Fibroblast of gingiva (primary cell): ENCODE measurements at places on chromosomes 2 and 18.

DNA sequence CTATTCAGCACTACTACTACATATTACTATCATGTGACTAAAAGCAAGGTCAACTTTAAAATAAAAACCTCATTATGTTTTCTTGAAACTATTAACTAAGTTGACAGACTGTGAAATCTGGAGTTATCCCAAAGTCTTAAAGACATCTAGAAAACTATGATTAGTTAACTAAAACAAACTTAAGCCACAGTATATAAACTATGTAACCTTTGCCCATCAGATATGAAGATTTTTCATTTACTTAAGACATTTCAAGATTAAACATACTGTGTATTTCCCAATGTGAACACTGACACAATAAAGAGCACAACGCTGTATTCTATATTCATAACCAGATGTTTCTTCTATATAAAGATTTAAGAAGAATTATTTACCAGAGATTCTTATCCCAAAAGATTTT lies 33.5 kb upstream of the CACNB4 start:
- no peak for DNase-seq

GRCh38 chr18:13544953-13545352 lies 181.4 kb downstream of the FAM210A start:
- no peak for DNase-seq

GRCh38 chr2:9333591-9334171 lies 89.6 kb downstream of the ITGB1BP1 start:
- DNase-seq = peak; percentile 72

DNA sequence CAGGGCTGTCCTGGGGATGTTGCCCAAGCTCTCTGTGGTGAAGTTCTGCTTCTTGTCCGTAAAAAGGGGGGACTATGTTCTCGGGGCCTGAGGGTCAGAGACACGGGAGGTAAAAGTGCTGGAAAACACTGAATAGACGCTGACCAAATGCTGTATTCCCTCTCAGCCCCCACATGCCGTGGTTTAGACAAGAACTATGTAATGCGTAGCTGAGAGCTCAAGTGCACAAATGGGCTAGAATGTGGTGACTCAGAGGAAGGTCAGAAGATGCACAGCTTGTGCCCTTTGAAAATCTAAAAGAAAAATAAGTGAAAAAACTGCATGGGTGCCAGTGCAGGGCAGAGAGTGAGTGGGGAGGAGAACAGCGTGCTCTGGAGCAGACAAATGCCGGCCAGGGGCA lies 80.3 kb upstream of the MAP4K4 start:
- DNase-seq = peak; percentile 45

DNA sequence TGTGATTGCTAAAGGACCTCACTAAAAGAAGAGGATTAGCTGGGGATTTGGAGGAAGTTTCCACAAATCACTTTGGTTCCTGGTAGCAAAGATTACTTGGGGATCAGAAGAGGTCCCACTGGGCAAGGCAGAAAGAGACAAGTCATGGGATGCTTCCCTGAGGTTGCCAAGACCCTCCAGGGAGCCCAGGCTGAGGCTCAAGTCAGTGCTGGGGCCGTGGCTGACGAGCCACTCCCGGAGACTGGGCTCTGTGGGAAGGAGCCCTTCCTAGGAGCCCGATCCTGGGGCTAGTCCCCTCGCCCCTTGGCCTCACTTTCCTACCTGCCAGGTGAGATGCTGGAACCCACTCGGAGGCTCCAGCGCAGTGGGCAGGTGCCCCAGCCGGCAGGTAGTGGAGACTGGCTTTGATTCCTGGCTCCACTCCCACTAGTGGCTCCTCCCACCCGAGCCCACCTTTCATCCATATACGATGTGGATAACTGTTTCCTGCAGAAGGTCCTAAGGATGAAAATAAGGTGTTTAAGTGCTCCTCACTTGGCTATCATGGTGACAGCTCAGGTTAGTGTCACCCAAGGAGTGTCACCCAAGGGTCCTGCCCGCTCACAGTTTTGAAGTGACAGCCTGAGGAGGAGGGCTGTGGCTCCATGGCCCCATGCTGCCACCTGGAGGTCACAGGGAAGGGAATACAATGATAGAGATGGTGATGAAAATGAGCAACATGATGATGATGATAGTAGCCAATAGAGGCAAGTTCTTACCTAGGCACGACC lies 100.5 kb downstream of the CAPN13 start:
- peak; percentile 37 for DNase-seq

- no peak for DNase-seq
Observed at GRCh38 chr2:79547568-79547967, 34.7 kb downstream of the CTNNA2 start.

- DNase-seq = peak; percentile 95
Observed at GRCh38 chr2:197453914-197454398, 604 bp downstream of the COQ10B start.

DNA sequence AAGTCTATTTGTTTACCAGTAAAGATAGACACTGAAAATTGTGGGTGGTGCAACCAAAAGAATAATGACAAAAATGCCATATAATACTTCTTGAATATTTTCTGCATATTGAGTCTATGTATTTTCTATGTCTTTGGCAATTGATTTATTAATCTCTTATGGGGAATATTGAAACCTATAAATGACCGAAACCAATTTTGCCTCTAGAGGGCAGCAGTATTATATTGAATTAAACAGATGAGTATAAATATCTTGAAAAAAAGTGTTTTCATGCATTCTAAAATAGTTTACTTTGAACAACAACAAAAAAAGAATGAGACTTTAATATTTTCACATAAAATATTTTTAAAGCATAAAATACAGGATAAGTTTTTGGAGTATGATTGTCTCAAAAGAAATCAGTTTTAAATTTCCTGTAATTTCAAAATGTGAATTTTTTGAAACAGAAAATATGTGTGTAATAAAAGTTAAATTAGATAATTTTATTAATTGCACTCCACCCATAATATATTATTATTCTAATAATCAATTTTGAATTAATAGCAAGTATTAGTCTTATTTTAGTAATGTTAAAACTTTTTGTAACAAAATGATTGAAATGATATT lies 49.9 kb upstream of the CALCRL start:
- no peak for DNase-seq

DNA sequence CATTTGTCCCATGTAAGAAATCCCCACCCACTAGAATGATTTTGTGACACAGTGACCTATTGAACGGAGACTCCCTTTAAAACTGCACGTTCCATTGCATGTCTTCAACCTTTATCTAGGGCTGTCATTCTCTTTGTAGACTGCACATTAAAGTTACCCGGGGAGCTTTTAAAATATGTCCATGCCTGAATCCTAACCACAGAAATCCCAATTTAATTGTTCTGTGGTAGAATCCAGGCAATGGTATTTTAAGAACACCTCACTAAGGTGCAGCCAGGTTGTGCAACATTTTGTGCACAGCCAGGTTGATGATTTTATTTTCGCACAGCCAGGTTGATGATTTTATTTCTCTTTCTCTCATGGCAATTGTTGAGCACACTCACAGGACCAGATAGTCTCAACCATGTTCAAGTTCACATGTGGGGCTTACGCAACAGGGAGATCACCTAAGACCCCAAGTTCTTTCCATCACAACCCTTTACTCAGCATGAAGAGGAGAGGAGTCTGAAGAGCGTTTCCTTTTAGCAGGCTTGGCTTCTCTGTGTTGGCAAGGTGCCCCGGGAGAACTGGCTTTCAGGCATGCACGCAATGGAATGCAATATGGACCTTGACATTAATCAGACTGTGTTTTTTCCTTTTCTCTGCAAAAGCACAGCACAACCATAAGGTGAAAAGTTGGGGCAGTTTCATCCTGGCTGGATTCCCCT lies 467.3 kb upstream of the ETAA1 start:
- peak; percentile 34 for DNase-seq

DNA sequence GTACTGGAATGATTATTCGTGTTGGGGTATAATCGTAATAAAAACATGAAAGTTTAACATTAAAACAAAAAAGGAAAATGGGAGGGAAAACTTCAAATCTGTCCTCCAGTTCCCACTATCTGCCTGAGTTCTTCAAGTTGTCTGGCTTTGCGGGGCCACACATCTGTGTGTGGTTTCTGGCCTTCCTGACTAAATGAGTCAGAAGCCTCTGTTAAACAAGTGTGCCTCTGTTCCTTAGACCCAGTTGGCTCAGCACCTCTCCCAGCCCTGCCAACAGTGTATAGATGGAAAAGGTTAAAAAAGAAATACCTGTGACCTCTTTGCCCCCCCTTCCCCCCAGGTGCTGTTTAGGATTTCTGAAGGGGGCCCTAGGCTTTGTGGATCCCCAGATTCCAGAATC lies 30.2 kb downstream of the XDH start:
- DNase-seq = peak; percentile 86

DNA sequence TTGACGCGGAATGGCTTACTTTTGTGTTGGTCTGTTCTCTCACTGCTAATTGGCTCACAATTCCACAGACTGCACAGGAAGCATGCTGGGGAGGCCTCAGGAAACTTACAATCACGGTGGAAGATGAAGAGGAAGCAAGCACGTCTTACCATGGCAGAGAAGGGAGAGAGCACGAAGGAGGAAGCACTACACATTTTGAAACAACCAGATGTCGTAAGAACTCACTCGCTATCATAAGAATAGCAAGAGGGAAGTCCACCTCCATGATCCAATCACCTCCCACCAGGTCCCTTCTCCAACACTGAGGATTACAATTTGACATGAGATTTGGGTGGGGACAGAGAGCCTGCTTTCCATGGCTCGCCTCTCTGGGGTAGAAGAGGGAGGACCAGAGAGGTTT lies 106.2 kb downstream of the KCNF1 start:
- DNase-seq = no peak

DNA sequence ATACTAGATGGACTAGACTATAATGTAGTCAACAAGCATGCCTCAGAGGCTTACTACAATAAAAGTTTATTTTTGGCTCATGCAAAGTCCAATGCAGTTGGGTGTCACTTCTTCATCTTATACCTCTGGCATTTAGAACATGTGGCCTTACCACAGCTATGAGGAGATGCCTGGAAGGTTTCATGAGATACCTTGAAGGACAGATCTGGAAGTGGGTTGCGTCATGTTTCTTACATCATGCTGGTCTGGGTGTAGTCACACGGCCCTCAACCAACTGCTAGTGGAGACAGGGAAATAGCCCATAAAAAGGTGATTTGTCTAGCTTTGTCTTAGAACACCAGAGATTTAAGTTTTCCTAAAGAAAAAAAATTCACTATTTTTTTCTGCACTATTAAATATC lies 91.7 kb upstream of the MMADHC start:
- peak; percentile 14 for DNase-seq
